Activated T-helper 17 cell treated with anti-CD3 and anti-CD28 coated beads, Interleukin-2, amount 50 U/mL, for 72 hours (primary cell): ENCODE measurements at places on chromosomes 7 and 10. TPM values are rescaled to one million over a fixed set of nuclear protein-coding genes. Genes with fewer than 3 reads are reported as not detected.

- no peak for ATAC-seq
These were observed 82.5 kb downstream of the VWDE start for GRCh38 chr7:12320987-12321647.

DNA sequence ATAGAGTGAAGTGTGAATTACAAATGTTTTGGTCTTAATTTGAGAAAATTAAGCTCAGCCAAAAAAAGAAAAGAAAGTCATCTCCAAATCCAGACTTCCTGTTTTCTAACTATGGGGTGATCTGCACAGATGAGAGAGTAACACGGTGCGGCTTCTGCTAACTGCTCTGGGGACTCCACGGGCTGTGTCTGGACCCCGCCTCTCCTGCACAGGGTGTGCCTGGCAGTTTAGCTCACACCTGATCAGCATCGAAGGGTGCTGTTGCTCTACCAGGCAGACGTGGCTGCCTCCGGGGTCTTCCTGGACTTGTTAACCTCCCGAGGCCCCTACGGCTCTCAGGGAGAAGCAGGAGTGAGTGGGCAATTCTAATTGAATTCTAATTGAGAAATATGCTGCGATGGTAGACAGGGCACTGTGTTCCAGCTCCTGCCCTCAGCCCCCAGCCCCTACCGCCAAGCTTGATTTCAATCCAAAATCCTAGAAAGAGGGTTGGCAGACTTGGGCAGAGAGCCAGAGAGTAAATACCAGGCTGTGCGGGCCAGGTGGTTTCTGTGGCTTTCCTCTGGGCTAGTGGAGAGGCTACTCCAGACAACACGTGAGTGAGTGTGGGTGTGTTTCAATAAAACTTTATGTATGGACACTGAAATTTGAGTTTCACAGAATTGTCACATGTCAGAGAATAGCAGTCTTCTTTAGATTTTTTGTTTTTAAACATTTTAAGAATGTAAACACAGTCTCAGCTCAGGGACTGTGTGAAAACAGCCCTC is 13.4 kb downstream of the SHH start:
- no peak for ATAC-seq

Gene CPED1
- not detected for total RNA-seq

Gene ASB15
- not detected for total RNA-seq

Gene CCDC146
- 6.6 TPM for total RNA-seq

Gene CTAGE8
- total RNA-seq = 0.28 TPM

Gene CNPY1
- total RNA-seq = not detected
